ENCODE measurements at places on chromosomes 11 and 22.

DNA sequence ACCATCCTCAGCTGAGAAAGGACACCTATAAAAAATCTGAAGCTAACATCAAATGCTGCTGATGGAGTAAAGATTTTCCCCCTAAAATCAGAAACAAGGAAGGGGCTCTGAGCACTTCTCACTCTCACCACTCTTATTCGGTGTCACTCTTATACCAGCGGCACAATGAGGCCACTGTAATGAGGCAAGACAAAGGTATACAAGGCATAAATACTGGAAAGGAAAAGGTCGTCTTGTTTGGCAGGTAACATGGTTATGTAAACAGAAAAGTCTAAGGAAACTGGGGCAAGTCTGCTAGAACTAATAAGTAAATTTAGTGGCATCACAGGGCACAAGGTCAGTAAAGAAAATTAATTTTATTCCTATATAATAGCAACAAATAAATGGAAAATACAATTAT lies 8.1 kb upstream of the MOB2 start:
- ATAC-seq: no peak

GRCh38 chr11:34638897-34639296 lies 18.0 kb downstream of the EHF start:
- no peak for ATAC-seq

DNA sequence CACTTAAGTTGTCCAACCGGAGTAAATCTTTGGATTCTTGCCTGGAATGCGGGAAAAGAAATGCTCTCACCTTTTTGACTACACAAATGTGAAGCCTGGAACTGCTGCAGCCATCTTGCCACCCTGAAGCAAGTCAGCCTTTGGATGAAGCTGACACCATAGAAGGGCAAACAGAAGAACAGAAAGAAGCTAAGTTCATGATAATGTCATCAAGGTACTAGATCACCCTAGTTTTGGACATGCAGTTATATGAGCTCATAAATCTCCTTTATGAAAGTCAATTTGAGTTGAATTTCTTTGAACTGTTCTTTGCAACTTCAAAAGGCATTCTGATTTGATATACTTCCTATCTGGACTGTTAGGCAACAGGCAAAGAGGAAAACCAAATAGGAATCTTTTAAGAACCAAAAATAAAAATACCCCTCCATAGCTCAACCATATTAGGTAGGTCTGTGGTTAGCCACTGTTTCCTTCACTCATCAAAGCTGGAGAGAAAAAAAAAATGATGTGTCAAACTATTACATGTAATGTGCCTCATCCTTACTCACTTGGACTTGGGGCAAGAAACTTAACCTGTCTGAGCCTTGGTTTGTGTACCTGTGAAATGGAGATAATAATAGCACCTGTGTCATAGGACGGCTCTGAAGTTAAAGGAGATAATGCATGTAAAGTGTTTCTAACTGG lies 91.9 kb downstream of the WT1 start:
- no peak for ATAC-seq

DNA sequence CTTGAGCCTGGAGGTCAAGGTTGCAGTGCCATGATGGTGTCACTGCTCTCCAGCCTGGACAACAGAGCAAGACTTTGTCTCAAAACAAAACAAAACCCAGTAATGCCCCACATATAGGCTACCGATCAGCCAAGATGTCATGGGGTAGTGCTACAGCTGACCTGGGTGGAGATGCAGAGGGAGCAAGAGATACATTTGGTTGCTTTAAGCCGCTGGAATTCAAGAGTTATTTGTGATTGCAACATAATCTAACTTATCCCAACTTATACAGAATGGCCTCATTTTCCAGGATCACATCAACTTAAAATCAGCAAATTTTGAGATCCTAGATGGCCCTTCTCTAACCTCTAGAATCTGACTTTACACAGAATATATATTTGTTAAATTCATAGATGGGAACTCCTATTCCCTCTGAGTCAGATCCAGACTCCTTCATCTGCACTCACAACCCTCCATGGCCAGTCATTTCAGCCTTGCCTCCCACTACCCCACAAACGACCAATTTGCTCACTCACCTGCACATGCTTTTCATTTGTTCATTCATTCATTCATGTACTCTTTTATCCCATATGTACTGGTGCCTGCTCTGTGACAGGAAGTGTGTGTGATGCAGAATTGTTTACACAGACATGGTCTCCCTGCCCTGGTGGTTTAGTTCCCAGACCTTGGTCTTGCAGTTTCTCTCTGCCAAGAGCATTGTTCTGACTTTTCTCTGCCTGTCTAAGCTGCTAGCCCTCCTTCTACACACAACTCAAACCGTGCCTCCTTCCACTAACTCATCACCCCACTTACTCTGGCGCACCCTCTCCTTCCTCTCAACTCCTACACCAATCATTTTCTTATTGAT lies 24.1 kb upstream of the APLNR start:
- ATAC-seq: no peak

GRCh38 chr11:131108760-131109159 lies 192.5 kb upstream of the SNX19 start:
- no peak for ATAC-seq

- no peak for ATAC-seq
Observed at GRCh38 chr11:10498426-10499250, 42.3 kb downstream of the RNF141 start.

GRCh38 chr11:58927393-58928106 lies 11.7 kb upstream of the GLYATL1 start:
- ATAC-seq: peak; percentile 25

- ATAC-seq: no peak
Observed at GRCh38 chr11:113647108-113647507, 59.0 kb downstream of the TMPRSS5 start.

GRCh38 chr11:126660321-126660720 lies 304.8 kb downstream of the ST3GAL4 start:
- ATAC-seq: no peak

DNA sequence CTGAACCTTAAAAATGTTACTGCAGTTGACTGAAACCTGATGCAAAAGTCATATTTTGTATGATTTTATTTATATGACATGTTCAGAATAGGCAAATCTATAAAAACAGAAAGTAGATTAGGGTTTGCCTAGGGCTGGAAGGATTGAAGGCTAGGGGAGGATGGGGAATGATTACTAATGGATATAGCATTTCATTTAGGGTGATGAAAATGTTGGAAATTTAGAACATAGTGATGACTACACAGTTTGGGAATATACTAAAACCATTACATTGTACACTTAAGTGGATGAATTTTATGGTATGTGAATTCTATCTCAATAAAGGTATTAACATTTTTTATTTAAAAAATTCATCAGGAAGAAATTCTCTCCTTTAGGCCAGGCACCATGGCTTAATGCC lies 22.9 kb upstream of the PAFAH1B2 start:
- ATAC-seq: no peak

DNA sequence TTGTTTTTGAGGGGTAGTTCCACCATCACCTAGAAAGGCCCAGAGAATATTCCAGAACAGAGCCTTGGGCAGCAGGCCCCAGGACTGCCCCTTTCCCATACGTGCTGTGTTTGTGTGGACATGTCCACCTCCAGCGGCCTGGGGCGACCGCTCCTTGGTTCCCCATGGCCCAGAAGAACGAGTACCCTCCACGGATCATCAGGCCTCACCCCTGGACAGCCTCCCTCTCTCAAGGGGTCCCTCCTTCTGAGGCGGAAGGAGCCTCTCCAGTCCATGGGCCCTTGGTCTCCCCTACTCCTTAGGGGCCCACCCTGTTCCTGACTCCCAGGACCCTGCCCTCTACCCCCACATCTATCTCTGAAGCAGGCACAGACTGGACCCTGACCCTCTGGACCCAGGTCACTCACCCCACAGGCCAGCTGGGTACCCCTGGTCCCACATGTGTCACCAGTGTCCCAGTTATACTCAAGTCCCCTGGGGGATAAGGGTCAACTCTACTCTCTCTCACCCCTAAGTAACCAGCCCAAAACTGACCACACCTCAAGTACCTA lies 32.6 kb downstream of the IGLL5 start:
- no peak for ATAC-seq

All from esophagus mucosa (tissue), 1 donor.